Lung (tissue), 17 donors: ENCODE measurements at places on chromosomes 6 and 20.

GRCh38 chr6:169220068-169220964 lies 33.3 kb downstream of the THBS2 start:
- DNase-seq = no peak

GRCh38 chr6:97102145-97102790 lies 177.7 kb downstream of the KLHL32 start:
- no peak for DNase-seq

GRCh38 chr20:38671186-38671585 lies 53.1 kb upstream of the SLC32A1 start:
- no peak for DNase-seq

DNA sequence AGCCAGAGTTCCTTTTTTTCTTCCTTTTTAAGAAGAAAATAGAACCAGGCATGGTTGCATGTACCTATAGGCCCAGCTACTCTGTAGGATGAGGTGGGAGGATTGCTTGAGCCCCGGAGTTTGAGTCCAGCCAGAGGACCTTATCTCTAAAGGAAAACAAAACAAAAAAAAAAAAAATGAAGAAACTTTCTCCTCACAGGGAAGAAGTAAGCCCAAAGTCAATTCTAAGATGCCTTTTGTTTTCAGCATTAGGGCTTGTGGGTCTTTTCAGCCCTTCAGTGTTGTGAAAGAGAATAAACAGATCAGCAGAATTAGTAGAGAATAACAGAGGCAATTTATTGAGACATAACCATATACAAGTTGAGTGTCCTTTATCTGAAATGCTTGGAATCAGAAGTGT lies 26.8 kb downstream of the ZNF451 start:
- no peak for DNase-seq

- DNase-seq = no peak
Measured at GRCh38 chr20:5402903-5403531, 86.3 kb upstream of the PROKR2 start.

DNA sequence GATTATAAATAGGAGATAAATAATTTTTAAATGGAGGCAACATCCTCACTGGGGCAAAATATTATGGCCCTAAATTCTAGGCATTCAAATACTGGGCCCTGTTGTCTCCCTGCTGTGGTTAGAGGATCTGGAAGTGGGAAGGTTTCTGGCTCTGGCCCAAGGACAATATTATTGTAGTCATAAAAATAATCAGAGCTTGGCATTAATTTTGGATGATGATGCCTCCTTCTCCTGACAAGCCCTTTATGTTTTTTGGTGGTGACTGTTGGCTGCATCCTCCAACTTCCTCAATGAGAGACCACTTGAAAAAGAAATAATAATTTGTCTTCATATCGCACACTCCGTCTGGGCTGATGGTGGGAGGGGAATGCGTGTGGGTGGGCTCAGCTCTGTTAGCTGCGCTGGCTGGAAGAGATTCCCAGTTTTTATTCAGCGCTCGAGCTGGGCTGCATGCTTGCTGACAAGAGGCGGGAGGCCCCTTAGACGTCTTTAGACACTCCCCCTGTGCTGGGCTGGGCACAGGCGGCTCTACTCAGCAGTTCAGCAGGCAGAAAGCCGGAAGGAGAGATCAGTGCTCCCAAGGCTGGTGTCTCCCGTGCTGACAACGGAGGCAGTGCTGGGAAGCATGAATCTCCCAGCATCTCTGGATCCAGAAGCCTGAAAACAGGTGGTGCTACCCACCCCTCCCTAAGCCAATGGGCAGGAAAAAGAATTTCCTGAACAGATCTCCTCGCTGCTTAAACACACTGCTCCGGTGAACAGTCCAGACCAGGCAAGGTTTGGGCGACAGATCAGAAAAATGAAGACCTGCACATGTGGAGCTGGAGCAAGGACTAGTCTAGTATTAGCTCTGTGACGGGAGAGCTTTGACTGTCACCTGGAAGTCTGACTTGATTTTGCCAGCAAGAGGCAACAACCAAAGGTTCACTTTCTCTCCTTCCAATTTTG lies 97.7 kb downstream of the SYCP2 start:
- peak; percentile 95 for DNase-seq

DNA sequence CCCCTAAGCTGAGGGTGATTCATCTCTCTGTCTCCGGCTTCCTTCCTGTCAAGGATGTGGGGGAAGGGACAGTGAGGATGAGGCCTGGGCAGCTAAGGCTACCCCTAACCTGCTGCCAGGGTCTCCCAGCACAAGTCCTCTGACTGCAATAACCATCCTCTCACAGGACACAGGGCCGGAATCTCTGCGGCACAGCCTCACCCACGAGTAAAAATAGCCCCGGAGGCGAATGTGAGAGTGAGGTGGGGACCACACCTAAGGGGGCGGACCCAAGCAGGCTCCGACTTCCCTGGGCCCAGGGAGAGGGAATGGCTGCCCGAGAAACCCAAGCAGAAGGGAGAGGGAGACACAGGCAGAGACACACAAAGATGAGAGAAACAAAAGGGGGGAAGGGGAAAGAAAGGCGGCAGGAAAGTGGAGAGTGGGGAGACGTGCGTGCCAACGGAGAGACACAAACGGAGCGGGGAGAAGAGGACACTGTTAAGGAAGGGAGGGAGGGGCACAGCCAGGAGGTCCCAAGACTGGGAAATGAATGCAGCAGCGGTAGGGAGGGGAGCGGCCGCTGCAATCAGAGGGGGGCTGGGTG lies 1.4 kb downstream of the CLIC1 start:
- peak; percentile 38 for DNase-seq

DNA sequence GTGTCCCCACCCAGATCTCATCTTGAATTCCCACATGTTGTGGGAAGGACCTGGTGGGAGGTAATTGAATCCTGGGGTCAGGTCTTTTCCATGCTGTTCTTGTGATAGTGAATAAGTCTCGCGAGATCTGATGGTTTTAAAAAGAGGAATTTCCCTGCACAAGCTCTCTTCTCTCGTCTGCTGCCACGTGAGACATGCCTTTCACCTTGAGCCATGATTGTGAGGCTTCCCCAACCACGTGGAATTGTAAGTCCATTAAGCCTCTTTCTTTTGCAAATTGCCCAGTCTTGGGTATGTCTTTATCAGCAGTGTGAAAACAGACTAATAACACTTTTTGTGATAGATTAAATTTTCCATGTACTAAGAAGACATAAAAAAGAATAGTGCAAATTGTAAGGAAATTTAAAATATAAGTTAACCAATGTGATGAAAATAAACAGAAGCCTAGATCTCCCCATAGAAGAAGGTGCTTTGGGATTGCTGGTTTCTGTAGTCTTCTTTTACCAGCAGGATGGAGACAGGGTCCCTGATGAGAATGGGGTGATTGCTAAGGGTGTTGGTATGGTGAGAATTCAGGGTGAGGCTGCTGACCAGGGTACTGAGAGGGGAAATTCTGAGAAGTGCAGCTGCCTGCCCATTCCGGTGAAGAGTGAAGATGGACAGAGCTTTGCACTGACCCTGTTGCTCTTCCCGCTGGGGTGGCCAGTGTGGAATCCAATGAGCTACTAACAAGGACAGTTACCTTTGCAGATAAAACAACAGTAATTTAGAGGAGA lies 50.7 kb downstream of the BMP2 start:
- no peak for DNase-seq

GRCh38 chr6:35919085-35919826 lies 1.6 kb downstream of the SRPK1 start:
- DNase-seq = peak; percentile 13

GRCh38 chr20:31923388-31924331 lies 28.2 kb downstream of the PDRG1 start:
- no peak for DNase-seq

DNA sequence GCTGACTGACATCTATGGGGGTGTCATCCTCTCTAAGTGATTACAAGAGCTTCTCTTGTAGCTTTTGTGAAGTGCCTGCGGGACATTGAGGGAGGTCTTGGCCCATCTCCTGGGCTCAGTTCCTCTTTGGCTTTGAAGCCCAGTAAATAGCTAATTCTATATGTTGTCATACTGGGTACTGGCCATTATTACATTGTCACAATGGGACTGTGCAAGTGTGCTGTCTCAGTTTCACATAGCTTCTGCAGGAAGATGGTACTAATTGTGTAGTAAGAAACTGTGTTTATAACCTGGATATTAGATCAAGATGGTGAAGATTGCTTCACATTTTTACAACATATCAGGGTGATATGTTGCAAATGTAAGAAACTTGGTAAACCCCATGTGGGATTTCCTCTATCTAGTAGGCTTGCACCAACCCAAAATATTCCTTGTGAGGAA lies 19.9 kb downstream of the SPINT3 start:
- DNase-seq = no peak

GRCh38 chr6:156114541-156114940 lies 658.9 kb upstream of the NOX3 start:
- no peak for DNase-seq

DNA sequence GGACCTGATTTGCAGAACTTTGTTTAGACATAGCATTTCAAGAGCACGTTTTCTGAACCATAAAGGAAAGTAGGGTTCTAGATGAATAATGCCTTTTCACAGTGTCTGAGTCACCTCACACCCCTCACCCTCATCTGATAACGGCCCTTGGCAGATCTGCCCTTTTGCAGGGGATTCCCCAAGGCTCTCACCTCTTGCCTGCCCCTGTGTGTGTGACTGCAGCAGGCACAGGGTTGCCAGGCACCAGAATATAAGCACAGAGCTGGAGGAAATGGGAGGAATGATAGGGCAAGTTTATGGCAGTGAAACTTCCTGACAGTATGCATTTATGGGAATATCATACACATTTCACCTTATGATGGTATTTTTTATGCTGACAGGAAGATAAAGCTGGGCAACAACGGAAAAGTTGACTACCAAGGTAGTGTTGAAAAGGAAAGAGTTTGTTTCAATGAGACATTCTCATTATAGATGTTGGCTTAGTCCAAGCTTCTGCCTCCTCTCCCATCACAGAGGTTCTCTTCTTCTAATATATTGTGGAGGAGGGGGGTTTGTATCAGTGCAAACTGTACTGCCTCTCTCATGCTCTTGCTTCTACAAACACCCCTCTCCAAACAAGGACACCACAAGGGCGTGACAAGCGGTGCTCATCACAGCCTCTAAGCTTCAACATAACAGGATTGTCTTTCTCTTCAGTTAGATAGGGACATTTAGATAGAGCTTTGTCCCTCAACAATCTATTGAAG lies 101.5 kb upstream of the BACH2 start:
- DNase-seq = no peak
